Tibial nerve (tissue), 4 donors: ENCODE measurements at places on chromosomes 11 and 22. TPM values are rescaled to one million over a fixed set of nuclear protein-coding genes. Genes with fewer than 3 reads are reported as not detected.

The MPZL3 gene
- total RNA-seq = 2.1 TPM

The POU2AF2 gene
- 4.2 TPM for total RNA-seq

The KCNJ1 gene
- not detected for total RNA-seq

The PLAAT2 gene
- total RNA-seq = not detected

The ZNF215 gene
- total RNA-seq = 1.5 TPM

The IPO7 gene
- total RNA-seq = 57.7 TPM

The MMP10 gene
- not detected for total RNA-seq

The P2RY6 gene
- total RNA-seq = 0.90 TPM

The MYEOV gene
- 13.0 TPM for total RNA-seq

The MPPED2 gene
- 2.2 TPM for total RNA-seq

DNA sequence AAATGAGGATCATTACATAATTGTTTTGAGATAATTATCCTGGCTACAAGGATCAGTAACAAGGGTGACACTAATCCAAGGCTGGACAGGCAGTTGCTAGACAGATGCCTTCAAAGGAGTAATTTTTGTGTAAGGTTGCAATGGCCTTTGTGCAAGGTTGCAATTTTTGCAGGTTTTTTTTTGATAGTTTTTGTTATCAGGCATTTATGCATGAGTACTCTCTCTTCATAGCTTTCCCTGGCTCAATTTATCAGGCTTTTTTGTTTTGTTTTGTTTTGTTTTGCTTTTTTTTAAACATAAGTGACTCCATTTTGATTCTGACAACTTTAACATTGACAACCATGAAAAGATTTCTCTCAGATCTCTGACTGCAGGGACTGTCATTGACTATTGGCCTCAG lies 110.2 kb downstream of the SWAP70 start:
- H3K27me3 ChIP-seq = no peaks in the 10 kb centered on the region
- DNase-seq = no peak
- no peak overlapping the region for H3K27ac ChIP-seq
- no peak overlapping the region for H3K4me3 ChIP-seq
- peaks cover 17% of the 10 kb centered on the region for H3K36me3 ChIP-seq
- H3K4me1 ChIP-seq = peaks cover 23% of the 10 kb centered on the region

DNA sequence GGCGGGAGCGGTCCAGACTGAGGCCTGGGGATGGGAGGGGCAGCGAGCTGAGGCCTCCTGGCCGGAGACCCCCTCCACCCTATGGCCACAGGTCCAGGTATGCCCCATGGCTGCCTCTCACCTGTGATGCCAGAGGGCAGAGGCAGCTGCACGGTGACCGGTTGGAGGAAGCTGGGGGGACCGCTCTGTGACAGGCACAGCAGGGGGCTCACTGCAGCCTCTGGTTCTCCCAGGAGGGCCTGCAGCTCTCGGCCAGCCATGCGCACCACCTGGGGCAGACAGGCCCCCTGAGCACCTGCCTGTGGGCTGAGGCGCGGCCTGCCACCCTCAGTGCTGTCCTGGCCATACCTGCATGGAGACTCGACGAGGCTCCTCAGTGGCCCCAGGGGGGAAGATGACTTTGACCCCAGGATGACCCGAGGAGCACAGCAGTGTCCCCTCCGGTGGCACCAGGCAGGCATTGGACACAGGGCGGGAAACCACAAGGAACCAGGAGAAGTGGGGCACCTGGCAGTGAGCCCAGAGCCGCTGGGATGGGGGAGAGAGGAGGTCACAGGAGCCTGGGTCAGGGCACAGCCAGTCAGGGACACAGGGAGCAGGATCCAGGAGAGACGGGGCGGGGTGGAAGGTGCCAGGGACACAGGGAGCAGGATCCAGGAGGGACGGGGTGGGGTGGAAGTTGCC lies 3.2 kb upstream of the SLC25A22 start:
- peaks cover 20% of the 10 kb centered on the region for H3K4me1 ChIP-seq
- no peak for DNase-seq
- H3K36me3 ChIP-seq = peaks cover 46% of the 10 kb centered on the region
- no peaks in the 10 kb centered on the region for H3K27me3 ChIP-seq

- H3K4me1 ChIP-seq = peaks cover 44% of the 10 kb centered on the region
- no peak overlapping the region for H3K4me3 ChIP-seq
- no peak for DNase-seq
- no peaks in the 10 kb centered on the region for H3K36me3 ChIP-seq
- no peaks in the 10 kb centered on the region for H3K27me3 ChIP-seq
- no peak overlapping the region for H3K27ac ChIP-seq
These were observed 4.0 kb upstream of the RCOR2 start for GRCh38 chr11:63920939-63921417.

- H3K27me3 ChIP-seq = no peaks in the 10 kb centered on the region
- H3K27ac ChIP-seq = no peak overlapping the region
- H3K36me3 ChIP-seq = no peaks in the 10 kb centered on the region
- H3K4me3 ChIP-seq = no peak overlapping the region
These were observed 119.5 kb upstream of the GRIA4 start for GRCh38 chr11:105490333-105490732.

- no peaks in the 10 kb centered on the region for H3K36me3 ChIP-seq
- no peak overlapping the region for H3K4me3 ChIP-seq
- H3K4me1 ChIP-seq = no peaks in the 10 kb centered on the region
- DNase-seq = no peak
- no peaks in the 10 kb centered on the region for H3K27me3 ChIP-seq
These were observed 3913.9 kb upstream of the OR11H1 start for GRCh38 chr22:11613898-11614755.

- no peak overlapping the region for H3K4me3 ChIP-seq
- no peaks in the 10 kb centered on the region for H3K27me3 ChIP-seq
- no peak for DNase-seq
- no peaks in the 10 kb centered on the region for H3K4me1 ChIP-seq
- peaks cover 26% of the 10 kb centered on the region for H3K36me3 ChIP-seq
These were observed 35.8 kb downstream of the TOM1 start for GRCh38 chr22:35335468-35335867.

- DNase-seq = peak; percentile 35
- no peaks in the 10 kb centered on the region for H3K4me1 ChIP-seq
- H3K27me3 ChIP-seq = no peaks in the 10 kb centered on the region
- H3K4me3 ChIP-seq = no peak overlapping the region
- H3K36me3 ChIP-seq = peaks cover 25% of the 10 kb centered on the region
These were observed 53.4 kb downstream of the CD44 start for GRCh38 chr11:35192347-35192746.

- H3K27me3 ChIP-seq = no peaks in the 10 kb centered on the region
- no peak overlapping the region for H3K4me3 ChIP-seq
- H3K36me3 ChIP-seq = no peaks in the 10 kb centered on the region
- no peaks in the 10 kb centered on the region for H3K4me1 ChIP-seq
- DNase-seq = no peak
These were observed 124.3 kb downstream of the C11orf58 start for GRCh38 chr11:16862726-16863125.

DNA sequence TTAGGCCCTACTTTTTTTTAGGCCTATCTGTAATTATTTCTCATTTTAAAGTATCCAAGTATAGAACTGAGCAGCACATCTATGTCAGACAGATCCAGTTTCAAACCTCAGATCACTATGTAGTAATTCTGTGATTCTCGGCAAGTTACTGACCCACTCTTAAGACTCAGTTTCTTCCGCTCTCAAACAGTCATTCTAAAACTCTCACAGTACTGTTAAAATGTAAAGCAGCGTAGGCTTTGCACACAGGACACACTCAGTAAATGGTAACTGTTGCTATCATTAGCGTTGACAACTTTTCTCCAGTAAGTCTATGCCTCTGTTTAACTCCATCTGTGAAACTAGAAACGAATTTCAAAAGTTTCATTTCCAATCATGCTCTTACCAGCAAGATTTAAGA lies 277.1 kb downstream of the TTC28 start:
- peaks cover 9% of the 10 kb centered on the region for H3K4me1 ChIP-seq
- H3K4me3 ChIP-seq = no peak overlapping the region
- no peak overlapping the region for H3K27ac ChIP-seq
- no peak for DNase-seq

DNA sequence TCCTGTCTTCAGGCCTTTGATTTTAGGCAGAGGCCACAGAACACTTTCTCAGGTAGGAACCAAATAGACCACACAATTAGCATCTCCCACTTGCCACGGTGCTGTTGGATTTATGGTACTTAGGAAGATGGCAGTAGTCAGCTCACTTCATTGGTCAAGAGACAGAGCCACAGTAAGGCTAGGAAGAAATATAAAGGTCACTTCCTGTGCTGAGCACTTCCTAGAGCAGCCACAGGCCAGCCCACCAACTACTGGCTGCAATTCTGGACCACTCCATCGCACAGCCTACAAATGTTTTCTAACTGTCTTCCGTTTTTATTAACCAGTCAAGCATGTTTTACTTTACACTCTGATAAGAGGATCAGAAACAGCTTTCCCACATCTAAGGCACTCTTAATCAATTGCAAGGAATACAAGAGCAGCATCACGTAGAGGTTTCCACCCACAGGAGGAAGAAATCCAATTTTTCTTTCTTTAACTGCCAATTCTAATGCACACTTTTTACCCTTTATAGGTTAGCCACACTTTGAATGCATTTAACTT lies 54.7 kb downstream of the ABTB2 start:
- DNase-seq = no peak
- no peaks in the 10 kb centered on the region for H3K4me1 ChIP-seq
- no peak overlapping the region for H3K4me3 ChIP-seq
- H3K36me3 ChIP-seq = no peaks in the 10 kb centered on the region
- H3K27ac ChIP-seq = peak overlapping the region; percentile 28

- peaks cover 17% of the 10 kb centered on the region for H3K4me1 ChIP-seq
- no peaks in the 10 kb centered on the region for H3K36me3 ChIP-seq
- no peaks in the 10 kb centered on the region for H3K27me3 ChIP-seq
- DNase-seq = no peak
- no peak overlapping the region for H3K27ac ChIP-seq
- no peak overlapping the region for H3K4me3 ChIP-seq
These were observed 58.1 kb downstream of the SNX19 start for GRCh38 chr11:130858215-130858614.

DNA sequence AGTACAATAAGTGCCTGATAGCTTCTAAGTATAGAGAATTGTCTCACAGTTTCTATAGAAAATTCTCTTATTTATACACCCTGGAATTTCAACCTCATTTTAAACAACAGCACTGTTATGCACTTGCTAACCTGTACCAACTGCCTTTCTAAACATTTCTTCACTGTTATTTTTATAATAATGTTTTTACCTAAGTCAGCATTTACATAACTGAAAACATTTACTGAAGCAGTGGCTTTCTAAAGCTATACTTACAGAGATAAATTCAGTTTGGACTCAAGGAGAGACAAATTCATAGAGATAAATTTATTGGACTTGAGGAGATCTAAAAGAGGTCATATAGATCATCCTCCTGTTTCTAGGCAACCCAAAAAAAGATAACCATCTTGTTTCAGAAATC lies 686.6 kb upstream of the FAT3 start:
- no peaks in the 10 kb centered on the region for H3K36me3 ChIP-seq
- no peak overlapping the region for H3K27ac ChIP-seq
- no peak for DNase-seq
- H3K4me1 ChIP-seq = no peaks in the 10 kb centered on the region

DNA sequence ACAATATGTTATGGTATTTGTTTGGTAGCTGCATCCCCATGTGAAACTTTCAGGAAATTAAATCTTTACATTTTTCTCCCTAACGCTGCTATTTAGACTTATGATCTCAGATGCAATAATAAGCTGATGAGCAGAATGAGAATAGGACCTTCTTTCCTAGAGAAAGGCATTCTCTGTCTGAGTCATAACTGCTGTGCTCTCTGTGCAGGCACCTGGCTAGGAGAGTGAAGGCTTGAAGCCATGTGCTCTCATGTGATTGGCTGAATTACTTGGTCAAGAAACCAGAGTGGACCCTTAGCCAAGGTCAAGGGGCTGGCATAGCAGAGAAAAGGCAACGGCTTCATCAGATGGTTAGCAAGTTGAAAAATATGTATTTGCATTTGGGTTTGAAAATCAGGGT lies 185.0 kb downstream of the ADAMTS15 start:
- no peaks in the 10 kb centered on the region for H3K36me3 ChIP-seq
- H3K4me1 ChIP-seq = no peaks in the 10 kb centered on the region
- H3K4me3 ChIP-seq = no peak overlapping the region
- no peak for DNase-seq
- H3K27me3 ChIP-seq = no peaks in the 10 kb centered on the region

DNA sequence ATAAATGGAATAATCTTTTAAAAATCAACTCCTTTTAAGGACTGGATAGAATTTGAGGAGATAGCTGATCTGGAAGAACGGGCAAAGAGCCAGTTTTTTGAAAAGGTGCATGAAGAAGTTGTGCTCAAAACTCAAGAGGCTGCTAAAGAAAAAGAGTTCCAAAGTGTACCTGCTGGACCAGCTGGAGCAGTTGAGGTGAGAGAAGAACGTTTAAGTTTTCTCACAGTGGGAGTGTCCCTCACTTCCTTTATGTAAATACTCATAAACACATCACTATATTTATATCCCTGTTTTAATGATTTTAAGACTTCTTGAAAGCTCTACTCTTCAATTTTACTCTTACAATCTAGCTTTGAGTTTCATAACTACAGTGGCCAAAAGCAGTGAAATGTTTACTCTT lies 11.7 kb upstream of the ANKRD42 start:
- H3K4me1 ChIP-seq = no peaks in the 10 kb centered on the region

DNA sequence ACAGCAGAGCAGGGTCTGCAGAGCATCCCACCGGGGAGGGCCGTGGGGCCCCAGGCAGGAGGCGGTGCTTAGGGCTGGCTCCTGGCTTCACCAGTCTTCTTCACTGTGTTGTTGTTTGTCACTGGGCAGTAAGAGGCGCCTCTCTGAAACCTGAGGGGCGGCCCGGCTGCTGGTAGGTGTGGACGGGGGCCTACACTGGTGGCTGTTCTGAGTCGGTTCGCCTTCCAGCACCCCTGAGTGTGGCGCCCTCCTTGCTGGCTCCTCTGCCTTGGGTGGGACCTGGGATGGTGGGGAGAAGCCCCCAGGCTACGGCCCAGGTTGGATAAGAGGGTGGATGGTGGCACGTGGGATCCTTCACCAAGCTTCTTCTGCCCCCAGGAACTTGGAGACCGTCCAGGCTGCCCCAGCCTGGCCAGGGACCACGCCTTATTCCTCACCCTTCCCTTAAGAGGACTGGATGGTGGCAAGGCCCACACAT lies 10.4 kb upstream of the GRAMD4 start:
- no peaks in the 10 kb centered on the region for H3K27me3 ChIP-seq
- H3K4me3 ChIP-seq = no peak overlapping the region
- peaks cover 8% of the 10 kb centered on the region for H3K4me1 ChIP-seq
- no peak for DNase-seq
- H3K36me3 ChIP-seq = no peaks in the 10 kb centered on the region
- H3K27ac ChIP-seq = no peak overlapping the region

- no peak for DNase-seq
- no peaks in the 10 kb centered on the region for H3K27me3 ChIP-seq
- H3K4me3 ChIP-seq = no peak overlapping the region
- no peak overlapping the region for H3K27ac ChIP-seq
- H3K36me3 ChIP-seq = no peaks in the 10 kb centered on the region
- no peaks in the 10 kb centered on the region for H3K4me1 ChIP-seq
These were observed 1.2 kb downstream of the PRG3 start for GRCh38 chr11:57379732-57380131.
